ENCODE measurements at places on chromosomes 1 and 21. TPM values are rescaled to one million over a fixed set of nuclear protein-coding genes. Genes with fewer than 3 reads are reported as not detected.

DNA sequence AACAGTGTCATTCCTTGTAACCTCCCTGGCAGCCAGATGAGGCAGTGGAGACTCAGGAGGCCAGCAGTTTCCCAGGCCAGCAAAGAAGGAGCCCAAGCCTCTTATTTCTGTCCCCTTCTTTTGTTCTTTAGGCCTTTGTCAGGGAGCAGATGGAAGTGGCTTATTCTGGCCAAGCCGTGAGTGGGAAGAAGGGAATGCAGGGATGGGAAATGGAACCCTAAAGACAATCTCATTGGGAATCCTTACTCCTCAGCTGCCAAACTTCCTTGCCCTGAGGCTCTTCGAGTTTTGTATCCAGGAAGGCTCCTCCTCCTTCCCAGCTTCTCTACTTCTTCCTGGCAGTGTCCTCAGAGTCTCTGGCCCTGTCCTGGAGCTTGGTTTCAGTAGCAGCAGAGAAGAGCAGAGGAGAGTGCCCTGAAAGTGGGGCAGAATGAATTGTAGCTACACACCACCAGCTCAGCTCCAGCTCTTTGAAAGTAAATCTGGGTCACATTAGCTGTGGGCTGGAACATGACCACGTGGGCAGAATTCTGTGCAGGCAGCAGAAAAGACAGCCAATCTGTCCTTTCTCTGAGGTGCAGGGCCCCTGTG is 63.9 kb downstream of the NDUFS5 start:
- no peak for DNase-seq

DNA sequence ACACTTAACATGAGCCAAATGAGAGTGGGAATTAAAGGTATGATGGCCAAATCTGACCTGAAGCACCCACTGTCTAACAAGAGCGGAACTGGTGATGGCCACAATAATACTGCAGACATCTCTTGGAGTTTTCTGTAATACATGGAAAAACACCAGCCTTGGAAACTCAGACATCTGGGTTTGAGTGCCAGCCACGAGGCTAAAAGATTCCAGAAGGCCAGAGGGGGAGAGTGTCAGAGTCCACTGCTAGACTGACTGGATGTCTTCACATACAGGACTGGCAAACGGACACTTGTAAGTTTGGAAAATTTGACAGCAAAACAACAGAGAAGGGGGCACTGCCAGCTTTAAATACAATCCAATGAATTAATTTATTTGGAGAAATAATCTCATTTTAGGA is 175.1 kb downstream of the ADSS2 start:
- DNase-seq = no peak

The S100A9 gene
- polyA plus RNA-seq = 780 TPM

DNA sequence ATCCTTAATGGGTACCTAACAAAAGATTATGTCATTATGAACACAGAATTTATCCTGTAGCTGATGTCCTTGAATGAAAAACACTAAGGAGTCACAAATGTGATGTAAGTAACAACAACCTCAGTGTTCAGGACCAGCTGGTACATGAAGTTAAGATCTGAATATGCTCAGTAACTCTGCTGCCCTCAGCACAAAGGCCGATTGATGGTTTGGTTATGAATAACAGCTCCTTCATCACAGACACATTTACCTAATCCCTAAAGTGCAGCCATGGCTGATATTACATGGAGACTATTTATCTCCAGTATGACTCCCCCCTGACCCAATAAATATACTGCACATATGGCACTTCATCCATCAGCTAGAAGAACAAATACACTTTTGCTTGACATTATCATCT is 75.2 kb downstream of the PLPPR5 start:
- DNase-seq = no peak

- no peak for DNase-seq
Observed at GRCh38 chr1:200774735-200775444, 36.2 kb downstream of the CAMSAP2 start.

DNA sequence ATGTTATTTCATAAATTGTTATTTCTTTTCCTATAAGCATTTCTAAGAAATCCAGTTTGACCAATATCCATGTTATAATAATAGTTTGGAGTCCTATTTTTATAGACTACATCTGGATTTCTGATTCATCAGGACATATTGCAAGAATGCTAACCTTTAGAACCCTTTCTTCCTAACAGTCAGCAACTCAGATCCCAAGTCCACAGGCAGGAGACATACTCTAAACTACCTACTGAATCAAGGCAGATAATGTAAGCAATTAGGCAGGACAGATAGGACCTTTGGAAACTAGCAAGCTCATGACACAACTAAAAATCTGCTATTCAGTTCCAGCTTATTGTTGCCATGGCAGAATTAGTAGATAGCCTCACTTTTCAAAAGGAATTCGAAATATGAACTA is 104.1 kb downstream of the DENND1B start:
- no peak for DNase-seq

The PCAT6 gene
- polyA plus RNA-seq = 1.2 TPM

- no peak for DNase-seq
Observed at GRCh38 chr1:227789084-227790033, 26.1 kb upstream of the PRSS38 start.

DNA sequence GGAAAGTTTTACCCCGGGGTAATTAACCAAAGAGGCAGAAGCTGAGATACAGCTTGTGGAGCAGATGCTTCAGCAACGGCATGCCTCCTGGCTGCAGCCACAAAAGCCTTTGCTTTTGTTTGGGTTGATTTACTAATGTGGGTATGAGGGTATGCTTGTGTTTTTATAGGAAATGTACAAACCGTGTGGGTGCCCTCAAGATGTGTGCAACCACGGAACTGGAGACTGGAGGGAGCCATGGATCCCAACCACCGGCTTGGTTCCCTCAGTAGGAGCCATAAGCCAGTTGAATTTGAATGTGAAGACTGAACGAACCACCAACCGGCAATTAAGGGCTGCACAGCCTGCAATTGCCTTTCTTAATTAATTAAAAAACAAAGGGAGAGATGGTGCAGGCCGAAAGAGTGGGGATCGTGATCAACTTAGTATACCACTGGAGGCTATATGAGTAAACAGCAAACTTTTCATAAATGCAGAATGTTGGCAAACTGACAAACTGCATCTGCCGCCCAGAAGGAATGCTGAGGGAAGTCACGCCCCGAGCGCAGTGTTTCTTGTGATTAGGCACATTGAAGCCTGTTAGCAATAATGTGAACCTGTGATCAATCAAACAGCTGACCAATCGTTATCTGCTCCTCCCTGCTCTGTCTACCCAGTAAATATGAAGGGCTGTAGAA is 104.1 kb downstream of the DISP1 start:
- DNase-seq = no peak

GRCh38 chr1:64838486-64838885 is 93.6 kb downstream of the RAVER2 start:
- no peak for DNase-seq

The SPATA46 gene
- polyA plus RNA-seq = not detected

- DNase-seq = no peak
Observed at GRCh38 chr1:35175098-35175576, 17.8 kb downstream of the SFPQ start.

DNA sequence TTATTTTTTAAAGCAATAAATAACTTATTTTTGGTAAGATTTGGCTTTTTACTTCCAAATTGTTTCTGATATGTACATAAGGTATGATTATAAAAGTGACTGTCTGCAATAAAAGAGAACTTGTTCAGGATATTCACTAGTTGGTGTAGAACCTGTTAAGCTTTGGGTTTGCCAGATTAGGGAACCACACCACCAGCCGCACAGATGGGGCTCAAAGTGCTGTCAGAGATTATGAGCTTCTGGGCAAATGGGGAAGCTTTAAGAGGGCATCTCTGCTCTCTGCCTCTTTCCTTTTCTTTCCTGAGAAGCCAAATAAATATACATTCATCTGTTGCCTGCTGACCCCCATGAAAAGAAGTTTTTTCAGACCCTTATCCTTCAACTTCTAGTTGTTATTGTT is 25.4 kb downstream of the IVNS1ABP start:
- no peak for DNase-seq

The FAM131C gene
- 0.37 TPM for polyA plus RNA-seq

GRCh38 chr1:181608948-181609347 is 125.6 kb downstream of the CACNA1E start:
- DNase-seq = no peak

GRCh38 chr1:189027512-189027911 is 1450.2 kb downstream of the BRINP3 start:
- DNase-seq = no peak

The CHI3L2 gene
- 5.7 TPM for polyA plus RNA-seq

- peak; percentile 4 for DNase-seq
Observed at GRCh38 chr1:217781056-217781455, 149.9 kb downstream of the SPATA17 start.

GRCh38 chr1:192732787-192733186 is 76.1 kb upstream of the RGS2 start:
- DNase-seq = no peak

The HSD3B2 gene
- not detected for polyA plus RNA-seq

GRCh38 chr1:28761189-28761588 is 24.4 kb downstream of the YTHDF2 start:
- DNase-seq = no peak

GRCh38 chr1:36170643-36171412 is 14.9 kb downstream of the MAP7D1 start:
- DNase-seq = no peak
